Cerebellar cortex (tissue), 1 donor: ENCODE measurements at places on chromosomes 7 and 10.

DNA sequence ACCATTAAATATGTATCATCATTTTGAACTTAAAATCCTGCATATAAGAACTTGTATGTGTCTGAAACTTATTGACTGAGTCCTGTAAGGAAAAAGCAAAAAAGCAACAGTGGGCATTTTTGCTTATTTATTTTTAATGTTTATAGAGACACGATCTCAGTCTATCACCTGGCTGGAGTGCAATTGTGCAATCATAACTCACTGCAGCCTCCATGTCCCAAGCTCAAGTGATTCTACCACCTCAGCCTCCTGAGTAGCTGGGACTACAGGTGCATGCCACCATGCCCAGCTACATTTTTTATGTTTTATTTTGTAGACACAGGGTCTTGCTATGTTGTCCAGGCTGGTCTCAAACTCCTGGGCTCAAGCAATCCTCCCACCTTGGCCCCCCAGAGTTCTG, 32.2 kb downstream of the MYL10 start:
- no peak for DNase-seq

GRCh38 chr7:69864822-69865221, 266.5 kb downstream of the AUTS2 start:
- DNase-seq = no peak

DNA sequence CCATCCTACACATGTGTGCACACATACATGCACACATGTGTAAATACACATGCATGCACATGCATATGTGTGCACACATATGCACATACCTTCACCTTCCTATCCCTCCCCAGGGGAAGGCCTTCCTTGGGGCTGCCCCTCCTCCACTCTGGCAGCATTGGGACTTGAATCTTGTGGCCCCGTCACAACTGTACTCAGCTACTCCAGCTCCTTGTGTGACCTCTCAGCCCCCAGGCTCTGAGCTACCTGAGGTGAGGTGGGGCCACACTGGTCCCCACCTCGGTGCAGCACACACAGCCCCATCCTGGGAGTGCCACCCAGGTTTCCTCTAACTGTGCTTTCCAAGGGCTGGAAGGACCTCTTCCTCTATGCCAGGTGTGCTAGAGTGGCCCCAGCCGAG, 116.0 kb downstream of the LHPP start:
- DNase-seq = no peak

- no peak for DNase-seq
Measured at GRCh38 chr10:76415554-76415953, 984.1 kb downstream of the LRMDA start.

DNA sequence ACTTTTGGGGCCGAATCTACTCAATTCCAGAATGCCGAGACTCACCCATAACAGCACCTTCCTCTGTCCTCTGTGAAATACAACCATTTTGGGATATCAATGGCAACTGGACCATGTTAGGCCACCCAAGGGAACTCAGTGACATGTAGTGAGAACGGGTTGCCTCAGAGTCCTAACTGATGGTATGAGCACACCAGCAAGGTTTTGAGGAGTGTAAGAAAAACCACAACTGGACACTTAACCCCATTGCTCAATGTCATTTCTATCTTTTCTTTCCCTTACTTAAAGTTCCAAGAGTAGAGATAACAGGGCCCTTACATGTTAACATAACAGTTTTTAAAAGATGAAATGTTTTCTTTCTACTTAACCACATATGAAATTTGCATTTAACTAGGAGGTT, 67.1 kb downstream of the TNS3 start:
- DNase-seq = no peak

GRCh38 chr7:98638853-98639252, 21.8 kb downstream of the NPTX2 start:
- DNase-seq = no peak

DNA sequence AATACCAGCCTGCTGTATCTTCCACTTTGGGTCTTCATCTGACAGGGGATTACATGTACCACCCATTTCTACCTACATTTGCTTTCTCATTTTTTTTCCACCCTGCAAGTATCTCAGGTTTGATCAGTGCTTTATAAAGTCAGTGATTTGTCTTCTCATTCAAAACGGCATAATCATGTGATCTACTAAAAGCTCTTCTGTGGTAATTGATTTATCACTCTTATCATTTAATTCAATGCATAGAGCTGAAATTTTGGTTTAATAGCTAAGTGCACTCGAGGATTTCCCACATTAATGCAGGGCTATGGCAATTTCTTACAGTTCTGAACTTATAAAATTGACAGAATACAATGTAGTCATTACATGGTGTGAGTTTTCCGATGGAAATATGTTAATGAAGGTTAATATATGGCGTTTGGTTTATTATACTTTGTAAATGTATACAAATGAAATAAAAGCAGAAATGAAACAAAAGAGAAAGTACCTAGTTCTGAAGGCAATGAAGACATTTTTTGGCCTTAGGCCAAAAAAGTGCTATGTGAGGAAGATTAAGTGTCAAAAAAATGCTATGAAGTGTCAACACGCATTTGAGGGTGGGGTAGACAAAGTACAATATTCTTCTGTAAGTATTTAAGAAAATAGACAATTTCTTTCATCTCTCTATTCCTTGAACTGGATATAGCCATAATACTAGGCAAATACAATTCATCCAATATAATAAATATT, 457.3 kb downstream of the ETV1 start:
- DNase-seq = no peak

DNA sequence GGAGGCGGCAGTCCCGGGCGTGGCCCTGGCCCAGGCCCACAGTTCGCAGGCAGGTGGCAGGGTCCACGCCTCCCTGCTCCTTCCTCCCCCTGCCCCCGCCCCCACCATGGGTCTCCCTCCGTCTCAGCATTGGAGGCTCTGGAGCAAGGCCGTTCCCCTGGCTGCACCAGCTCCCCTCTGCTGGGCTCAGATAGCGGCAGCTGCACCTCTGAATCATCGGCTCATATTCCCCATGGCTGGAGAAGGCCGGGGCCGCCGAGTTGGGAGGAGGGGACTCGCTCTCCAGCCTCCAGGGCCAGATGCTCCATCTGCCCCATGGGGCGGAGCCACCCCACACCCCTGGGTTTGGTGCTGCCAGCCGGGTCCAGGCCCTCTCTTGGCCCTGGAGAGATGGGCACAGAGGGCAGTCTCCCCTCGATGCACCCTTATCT, 145.0 kb downstream of the ELFN1 start:
- no peak for DNase-seq

- DNase-seq = no peak
Measured at GRCh38 chr7:54663603-54664234, 95.3 kb downstream of the SEC61G start.

GRCh38 chr10:3873728-3874461, 88.9 kb upstream of the KLF6 start:
- no peak for DNase-seq

- peak; percentile 85 for DNase-seq
Measured at GRCh38 chr10:52215745-52216361, 98.2 kb upstream of the DKK1 start.

DNA sequence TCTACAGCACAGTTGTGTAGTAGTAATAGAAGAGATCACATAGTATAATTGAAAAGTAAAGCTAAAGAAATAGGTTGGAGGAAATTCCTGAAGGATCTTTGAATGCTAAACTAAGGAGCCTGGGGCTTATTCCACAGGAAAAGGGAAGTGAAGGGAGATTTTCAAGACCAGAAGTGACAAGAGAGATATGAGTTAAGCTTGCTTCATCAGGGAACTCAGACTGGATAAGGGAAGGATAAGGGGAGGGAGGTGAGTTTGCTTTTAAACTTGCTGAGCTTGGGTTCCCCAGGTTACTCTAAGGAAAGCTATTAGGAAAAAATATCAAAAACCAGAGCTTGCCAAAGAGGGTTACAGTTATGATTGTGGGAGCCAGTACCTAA, 182.4 kb downstream of the RAPGEF5 start:
- DNase-seq = no peak

DNA sequence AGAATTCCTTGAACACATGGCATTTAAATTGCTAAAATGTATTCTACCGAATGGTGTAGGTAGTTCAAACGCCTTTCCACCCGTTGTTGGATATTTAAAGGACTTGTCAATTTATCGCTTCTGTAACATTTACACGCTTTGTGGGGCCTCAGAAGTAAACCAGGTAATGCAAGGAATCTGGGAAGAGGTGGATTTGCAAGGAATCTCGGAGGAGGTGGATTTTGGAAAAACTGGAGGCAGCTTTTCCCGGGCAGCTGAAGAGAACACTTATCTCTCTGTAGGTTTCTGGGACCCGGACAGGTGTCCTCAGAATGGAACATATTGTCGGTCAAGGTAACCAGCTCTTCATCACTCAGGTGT, 592 bp upstream of the MAPK8 start:
- no peak for DNase-seq

- DNase-seq = no peak
Measured at GRCh38 chr10:112991888-112992491, 41.9 kb downstream of the TCF7L2 start.
